Stimulated activated memory B cell treated with anti-CD40 and anti-IgM and Interleukin-4, amounts not matched to agents 10 μg/mL and 1 μg/mL and 100 μg/mL, for 72 hours (primary cell): ENCODE measurements at places on chromosomes 13 and 19.
A peak's percentile ranks its signal among the peaks of the same experiment; 100 is the strongest.

DNA sequence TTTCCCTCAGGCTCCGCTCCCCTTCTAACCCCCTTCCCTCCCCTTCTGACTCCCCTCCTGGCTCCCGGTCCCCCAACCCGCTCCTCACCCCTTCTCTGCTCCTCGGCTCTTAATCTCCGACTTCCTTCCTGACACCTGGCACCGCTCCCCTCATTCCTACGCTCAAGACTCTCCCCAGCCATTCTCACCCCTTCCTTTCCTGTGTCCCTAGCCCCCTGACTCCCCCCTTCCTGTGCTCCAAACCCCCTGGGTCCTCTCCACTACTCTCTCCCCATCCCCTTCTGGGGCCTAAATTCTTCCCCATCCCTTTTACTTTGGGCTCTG lies 658 bp downstream of the CLPP start:
- peak; percentile 39 for ATAC-seq

DNA sequence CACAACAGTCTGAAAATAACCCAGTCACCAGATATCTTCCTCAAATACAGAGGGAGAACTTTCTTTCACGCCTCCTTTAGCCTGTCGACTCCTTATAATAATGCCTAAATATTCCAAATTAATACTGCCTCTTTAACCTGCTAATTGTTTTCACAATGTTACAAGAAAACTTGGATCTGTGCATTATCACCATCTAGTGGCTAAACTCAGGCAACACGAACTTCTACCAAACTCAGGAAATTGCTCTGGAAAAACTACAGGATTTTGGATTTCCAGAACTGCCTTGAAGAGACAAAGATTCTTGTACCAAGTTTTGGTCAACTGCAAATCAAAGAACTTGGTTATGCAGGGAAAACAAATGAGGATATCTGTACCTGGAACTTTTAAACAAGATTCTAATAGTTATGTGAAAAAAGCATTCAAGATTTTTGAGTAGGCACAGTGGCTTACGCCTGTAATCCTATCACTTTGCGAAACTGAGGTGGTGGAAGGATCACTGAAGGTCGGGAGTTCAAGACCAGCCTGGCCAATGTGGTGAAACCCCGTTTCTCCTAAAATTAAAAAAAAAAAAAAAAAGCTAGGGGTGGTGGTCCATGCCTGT lies 10.8 kb downstream of the CLN5 start:
- no peak for ATAC-seq

GRCh38 chr19:34475026-34475974 lies 6.3 kb upstream of the WTIP start:
- ATAC-seq: no peak

DNA sequence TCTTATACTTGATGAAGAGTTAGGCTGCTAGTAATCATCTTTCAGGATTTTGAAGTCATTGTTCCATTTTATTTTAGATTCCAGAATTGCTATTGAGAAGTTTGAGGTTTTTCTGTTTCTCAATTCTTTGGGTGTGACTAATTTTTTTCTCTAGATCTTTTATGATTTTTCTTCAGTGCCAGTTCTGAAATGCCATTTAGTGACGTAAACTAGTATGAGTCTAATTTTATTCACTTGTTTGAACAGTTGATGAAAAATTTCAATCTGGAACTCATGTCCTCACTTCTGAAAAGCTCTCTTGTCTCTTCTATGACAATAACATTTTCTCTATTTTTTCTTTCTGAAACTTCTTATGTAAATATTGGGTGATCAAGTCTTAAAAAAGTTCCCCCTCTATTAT lies 188.5 kb upstream of the HTR2A start:
- ATAC-seq: no peak

- ATAC-seq: no peak
Measured at GRCh38 chr13:110618167-110618566, 2.8 kb downstream of the NAXD start.

GRCh38 chr19:27971869-27972268 lies 1241.1 kb downstream of the UQCRFS1 start:
- ATAC-seq: peak; percentile 41

DNA sequence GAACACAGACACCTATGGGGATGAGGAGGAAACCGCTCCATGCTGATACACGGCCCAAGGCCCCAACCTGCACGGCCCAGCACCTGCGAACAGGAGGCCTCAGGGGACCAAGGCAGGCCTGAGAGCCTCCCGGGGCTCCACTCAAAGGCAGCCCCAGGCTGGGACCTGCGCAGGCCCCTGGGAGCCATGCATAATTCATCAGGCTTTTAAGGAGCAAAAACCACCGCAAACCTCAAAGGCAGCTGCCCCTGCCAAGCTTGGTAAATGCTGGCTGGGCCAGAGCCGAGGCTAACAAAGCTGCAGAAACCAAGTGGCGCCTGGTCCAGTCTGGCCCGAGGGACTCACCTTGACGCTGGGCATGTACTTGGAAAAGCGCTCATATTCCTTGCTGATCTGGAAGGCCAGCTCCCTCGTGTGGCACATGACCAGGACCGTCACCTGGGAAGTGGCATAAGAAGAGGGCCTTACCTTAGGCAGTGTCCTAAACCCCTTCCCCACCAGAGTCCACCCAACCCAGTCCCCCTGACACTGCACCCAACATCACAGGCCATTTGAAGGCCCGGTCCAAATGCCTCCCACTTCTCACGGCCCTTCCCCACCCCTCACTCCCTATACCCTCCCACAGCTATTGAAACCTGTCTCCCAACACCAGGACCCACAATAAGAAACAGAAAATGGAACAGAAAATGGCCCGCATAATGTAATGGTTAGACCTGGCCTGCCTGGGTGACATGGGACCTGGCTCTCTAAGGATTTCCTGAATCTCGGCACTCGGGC lies 7.8 kb downstream of the DDX39A start:
- ATAC-seq: no peak

GRCh38 chr13:78832461-78832860 lies 173.5 kb upstream of the OBI1 start:
- no peak for ATAC-seq

- no peak for ATAC-seq
Measured at GRCh38 chr19:49570997-49571676, 9.2 kb downstream of the NOSIP start.

GRCh38 chr19:10417541-10418234 lies 2.6 kb upstream of the PDE4A start:
- ATAC-seq: no peak

DNA sequence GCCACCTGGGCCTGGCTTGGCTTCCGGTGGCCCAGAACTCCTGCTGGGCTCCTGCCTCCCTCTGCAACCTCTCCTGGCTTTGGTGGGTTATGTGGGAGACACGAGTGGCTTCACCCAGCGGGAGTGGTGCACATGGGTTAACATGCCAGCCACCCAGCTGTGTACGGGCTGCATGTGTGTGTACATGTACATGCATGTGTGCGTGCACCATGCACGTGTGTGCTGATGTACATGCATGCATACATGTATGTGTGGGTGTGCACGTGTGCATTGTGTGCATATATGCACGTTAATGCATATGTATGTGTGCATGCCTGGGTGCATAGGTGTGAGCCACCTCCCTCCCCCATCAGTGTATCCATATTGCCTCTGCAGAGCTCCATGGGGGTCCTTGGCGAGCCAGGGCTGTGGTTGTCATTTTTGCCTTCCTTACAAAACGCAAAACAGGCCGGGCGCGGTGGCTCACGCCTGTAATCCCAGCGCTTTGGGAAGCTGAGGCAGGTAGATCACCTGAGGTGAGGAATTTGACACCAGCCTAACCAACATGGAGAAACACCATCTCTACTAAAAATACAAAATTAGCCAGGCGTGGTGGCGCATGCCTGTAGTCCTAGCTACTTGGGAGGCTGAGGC lies 12.5 kb downstream of the GNA11 start:
- ATAC-seq: no peak

- ATAC-seq: no peak
Measured at GRCh38 chr19:30362156-30362754, 9.9 kb upstream of the ZNF536 start.

DNA sequence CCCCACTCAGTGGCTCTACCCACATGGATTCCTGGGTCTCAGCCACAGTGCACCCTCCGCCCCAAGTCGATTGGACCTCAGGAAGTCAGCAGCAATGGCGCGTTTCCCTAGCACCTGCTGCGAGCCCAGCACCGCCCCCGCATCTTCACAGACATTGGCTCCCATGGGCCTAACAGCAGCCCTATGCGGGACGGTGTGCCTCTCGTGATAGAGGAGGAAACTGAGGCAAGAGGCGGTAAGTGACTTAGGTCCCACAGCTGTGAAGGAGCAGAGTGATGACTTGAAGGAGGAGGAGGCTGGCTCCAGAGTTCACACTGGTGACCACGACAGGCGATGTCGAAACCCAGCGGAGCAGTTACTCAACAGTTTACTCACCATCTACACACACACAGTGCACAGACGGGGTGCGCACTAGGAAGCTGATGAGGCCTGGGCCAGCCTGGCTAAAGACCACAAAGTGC lies 104.5 kb upstream of the SOX1 start:
- no peak for ATAC-seq

DNA sequence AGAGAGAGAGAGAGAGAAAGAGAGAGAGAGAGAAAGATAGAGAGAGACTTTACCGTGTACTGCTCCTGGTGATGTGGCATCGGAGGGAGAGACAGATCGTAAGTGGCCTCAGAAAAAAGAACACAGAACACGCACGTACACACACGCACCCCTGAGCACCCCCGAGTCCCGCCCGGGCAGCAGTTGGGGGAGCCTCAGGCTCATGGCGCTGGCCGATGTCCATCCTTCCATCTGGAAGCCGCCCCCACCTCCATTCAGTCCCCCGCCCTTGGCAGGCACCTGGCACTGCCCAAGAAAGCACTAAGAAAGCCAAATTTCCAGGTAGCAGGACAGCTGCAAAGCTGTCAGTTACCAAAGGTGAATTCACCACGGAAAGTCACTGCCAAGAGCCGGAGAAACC lies 116.9 kb downstream of the IER2 start:
- no peak for ATAC-seq

DNA sequence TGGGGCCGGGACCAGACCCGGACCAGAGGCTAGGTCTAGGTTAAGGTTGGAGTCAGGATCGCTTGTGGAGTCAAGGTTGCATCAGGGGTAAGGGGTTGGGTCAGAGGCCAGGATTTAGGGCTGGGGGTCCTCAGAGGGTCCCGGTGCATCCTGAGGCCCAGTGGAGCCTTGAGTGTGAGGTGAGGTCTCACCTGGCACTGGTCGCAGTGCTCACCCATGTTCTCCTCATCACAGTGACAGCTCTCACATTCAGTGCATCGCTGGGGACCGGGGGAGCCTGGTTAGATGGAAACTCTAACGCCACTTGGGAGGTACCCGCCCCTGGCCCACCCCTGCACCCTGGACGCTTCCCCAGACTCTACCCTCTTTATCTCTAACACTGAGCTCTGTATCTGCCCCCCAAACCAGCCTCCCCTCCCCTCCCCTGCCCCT lies 3.1 kb downstream of the HRC start:
- no peak for ATAC-seq

- peak; percentile 90 for ATAC-seq
Measured at GRCh38 chr19:35908973-35909683, 1.0 kb upstream of the TYROBP start.

DNA sequence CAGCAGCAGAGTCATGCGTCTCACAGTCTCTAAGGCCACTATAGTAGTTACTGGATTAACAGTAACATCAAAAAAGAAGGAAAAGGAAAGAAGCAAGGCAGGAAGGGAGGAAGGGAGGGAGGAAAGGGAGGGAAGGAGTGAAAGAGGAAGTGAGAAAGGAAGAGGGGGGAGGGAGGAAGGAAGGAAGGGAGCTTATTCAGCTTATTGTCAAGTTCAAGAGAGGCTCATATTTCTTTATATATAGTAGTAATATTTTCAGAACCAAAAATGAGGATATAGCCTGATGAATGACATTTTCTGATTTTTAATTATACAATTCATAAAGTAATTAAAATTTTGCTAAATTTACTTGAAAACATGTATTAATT lies 17.7 kb upstream of the RUBCNL start:
- no peak for ATAC-seq

- no peak for ATAC-seq
Measured at GRCh38 chr13:111944171-111944583, 122.8 kb upstream of the SOX1 start.

- no peak for ATAC-seq
Measured at GRCh38 chr13:109715902-109716301, 70.5 kb downstream of the IRS2 start.

DNA sequence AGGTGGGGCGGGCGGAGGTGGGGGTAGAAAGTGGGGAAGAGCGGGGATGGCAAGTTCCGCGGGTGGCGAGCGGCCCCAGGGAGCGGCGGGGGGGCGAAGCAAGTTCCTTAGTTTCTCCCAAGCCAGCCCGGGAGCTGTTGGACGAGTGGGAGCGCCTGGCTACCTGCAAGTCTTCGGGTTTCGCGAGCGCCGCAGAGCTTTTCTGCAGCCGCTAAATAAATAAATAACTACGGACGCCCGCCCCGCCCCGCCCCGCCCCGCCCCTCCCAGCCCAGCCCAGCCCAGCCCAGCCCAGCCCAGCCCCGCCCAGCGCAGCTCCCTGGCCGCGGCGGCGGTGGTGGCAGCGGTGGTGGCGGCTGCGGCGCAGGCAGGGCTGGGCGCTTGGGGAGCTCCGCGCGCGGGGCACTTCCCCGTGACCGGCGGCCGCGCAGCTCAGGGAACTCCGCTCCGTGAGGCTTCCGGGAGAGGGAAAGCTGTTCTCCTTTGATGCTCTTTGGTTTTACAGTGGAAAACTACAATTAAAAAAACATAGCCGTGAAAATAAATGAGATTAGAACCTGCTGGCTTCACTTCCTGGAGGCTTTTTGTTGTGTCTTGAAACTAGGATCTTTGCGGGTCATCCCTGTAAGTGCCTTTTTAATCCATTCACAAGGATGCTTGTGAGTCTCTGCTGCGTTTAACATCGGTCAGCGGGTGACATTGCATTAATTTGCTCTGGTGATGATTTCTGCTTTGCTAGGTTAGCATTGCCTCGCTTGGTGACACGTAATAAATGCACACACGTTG lies at the start of gene UBE2L5:
Gene UBE2L5 (plus strand): TSS at position 440 of the 786 bp plus-strand sequence. CDS start 5,498 bp downstream, outside the sequence.
- peak; percentile 95 for ATAC-seq

DNA sequence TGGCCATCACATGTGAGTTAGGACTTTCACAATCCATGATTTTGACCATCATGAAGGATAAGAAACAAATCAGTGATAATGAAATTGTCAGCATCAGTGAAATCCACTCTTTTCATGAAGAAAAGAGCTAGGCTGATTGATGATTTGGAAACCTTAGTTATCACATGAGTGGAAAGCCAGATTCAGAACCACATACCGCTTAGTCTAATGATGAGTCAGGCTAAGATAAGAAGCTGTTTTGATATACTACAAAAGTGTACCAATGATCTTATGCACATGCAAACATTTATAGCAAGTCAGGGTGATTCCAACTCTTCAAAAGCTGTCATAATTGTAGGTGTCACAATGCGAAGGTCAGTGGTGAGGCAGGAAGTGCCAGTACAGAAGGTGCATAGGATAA lies 519.3 kb downstream of the GPC6 start:
- ATAC-seq: no peak

DNA sequence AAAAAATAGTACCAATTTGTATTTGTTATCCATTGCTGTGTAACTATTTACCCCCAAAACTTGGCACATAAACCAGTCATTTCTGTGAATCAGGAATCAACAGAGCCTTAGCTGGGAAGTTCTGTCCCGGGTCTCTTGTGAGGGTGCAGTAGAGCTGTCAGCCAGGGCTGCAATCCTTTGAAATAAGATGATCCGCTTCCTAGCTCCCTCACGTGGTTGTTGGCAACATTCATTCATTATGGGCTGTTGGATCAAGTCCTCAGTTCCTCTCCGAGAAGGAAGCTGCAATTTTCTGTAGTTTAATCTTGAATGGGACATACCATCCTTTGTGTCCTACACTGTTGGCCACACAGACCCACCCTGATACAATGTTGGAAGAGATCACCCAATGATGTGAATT lies 277.2 kb downstream of the SUCLA2 start:
- no peak for ATAC-seq

- no peak for ATAC-seq
Measured at GRCh38 chr19:31096935-31097545, 252.2 kb downstream of the TSHZ3 start.
